Choroid plexus epithelial cell (primary cell): ENCODE measurements at places on chromosomes 13 and 19.

GRCh38 chr13:94713561-94714182 lies 1.3 kb upstream of the SOX21 start:
- no peak for DNase-seq

DNA sequence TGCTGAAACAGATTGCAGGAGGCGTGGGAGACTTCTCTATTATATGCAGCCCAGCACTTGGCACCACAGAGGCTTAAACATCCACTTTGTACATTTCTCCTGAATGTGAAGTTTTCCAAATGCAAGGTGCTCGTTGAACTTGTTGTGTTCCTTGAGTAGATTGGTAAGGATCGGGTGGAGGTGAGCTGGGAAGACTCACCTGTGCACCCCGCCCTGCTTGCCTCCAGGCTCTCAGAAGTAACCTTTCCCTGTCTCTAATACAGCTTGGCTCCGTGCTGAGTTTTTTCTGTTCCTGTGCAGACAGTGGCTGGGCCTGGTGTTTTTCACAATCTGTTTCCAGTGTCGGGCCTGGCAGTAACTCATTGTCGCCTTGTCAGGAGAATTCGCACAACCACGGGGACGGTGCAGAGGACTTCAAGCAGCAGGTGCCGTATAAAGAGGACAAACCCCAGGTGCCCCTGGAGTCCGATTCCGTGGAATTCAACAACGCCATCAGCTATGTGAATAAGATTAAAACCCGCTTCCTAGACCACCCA lies 12.3 kb downstream of the SIN3B start:
- DNase-seq: no peak

DNA sequence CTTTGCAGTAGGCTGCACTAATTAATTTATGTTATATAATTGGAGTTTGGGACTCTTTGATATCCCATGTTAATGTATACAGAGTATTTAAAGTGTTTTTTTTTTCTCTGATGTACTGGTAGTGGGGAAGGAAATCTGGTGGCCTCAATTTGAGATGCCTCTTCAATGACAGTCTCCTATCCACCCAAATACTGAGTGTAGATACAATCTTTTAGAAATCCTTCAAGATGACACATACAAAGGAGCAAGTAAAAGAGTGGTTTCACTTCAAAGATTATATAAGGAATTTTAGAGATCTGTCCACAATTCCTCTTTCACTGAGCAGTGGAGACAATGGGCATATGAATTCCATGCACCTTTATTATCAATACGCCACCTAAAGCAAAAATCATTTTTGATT lies 15.1 kb downstream of the NALCN start:
- no peak for DNase-seq

DNA sequence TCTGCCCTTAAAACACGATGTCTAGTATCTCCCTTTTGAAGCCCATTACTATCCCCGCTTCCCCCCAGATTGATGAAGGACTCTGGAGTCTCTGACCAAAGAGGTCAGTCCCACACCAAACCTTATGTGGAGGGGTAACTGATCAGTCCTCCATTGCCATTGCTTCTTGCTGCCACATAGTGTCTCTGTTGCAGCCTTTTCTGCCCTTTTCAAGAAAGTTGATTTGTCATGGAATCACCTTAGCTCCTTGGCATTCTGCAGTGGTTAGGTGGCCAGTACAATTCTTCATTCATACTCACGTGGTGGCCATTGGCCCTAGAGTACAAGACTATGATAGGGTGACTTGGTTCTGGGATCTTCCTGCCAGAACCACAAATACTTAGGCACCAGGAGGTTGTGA lies 8.4 kb upstream of the HTR2A start:
- DNase-seq: peak; percentile 58

- DNase-seq: peak; percentile 52
These were observed 24.6 kb downstream of the POP4 start for GRCh38 chr19:29630655-29631054.

DNA sequence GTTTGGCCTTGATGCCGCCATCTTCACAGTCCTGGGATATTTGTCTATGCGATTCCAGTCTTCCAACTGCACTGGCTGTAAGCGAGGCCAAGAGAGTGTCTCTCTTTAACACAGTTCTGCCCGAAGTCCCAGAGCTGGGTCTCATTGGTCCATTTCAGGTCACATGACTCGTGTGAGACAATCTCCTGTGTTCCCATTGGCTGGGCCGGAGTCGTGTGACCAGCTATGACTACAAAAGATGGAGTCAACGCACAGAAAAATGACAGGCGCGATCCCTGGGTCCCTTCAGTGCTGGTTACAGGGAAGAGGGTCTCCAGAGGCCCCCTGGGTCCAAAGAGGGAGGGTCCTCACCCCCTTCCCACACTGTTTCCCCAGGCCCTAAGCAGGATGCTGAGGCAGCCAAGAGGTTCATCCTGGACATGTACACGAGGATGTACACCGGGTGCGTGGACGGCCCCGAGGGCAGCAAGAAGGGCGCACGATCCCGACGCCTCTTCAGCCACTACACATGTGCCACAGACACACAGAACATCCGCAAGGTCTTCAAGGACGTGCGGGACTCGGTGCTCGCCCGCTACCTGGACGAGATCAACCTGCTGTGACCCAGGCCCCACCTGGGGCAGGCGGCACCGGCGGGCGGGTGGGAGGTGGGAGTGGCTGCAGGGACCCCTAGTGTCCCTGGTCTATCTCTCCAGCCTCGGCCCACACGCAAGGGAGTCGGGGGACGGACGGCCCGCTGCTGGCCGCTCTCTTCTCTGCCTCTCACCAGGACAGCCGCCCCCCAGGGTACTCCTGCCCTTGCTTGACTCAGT lies 15.9 kb upstream of the S1PR4 start:
- DNase-seq: peak; percentile 29

- DNase-seq: no peak
These were observed 16.6 kb downstream of the CKM start for GRCh38 chr19:45306040-45306439.

- DNase-seq: no peak
These were observed 48.0 kb downstream of the RFC3 start for GRCh38 chr13:33865945-33866344.

GRCh38 chr13:20360835-20361412 lies 128.8 kb upstream of the GJB6 start:
- no peak for DNase-seq
